Body of pancreas (tissue), 4 donors: ENCODE measurements at places on chromosomes 6 and 20.
A peak's percentile ranks its signal among the peaks of the same experiment; 100 is the strongest.

GRCh38 chr6:34229877-34230276, 6.8 kb upstream of the HMGA1 start:
- DNase-seq = no peak

GRCh38 chr6:143822584-143823024, 20.5 kb upstream of the LTV1 start:
- no peak for DNase-seq

DNA sequence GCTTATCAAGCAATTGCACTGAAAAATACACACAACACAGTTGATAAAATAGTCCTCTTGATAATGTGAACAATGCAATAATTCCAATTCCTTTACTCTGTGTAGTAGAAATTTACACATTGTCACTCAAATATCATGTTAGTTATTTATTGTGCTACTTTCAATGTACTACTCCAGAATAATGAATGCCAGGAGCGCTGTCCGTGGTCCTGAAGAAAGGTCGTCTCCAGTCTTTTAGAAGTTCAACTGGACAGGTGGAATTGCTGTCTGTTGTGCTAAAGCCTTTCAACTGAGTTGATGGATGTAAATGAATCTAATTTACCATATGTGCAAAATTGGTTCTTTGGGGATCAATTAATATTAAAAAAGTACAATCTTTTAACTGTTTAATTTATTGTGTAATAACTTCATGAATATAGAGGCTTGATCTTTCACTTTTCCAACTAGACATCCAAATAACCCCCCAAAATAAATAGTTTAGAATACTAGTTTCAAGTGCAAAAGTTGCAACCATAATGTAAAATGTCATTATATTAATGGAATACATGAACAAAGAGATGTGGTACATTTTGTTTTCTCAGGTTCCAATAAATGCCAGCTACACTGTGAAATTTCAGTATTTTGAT, 3.2 kb downstream of the GRIK2 start:
- DNase-seq = peak; percentile 57

DNA sequence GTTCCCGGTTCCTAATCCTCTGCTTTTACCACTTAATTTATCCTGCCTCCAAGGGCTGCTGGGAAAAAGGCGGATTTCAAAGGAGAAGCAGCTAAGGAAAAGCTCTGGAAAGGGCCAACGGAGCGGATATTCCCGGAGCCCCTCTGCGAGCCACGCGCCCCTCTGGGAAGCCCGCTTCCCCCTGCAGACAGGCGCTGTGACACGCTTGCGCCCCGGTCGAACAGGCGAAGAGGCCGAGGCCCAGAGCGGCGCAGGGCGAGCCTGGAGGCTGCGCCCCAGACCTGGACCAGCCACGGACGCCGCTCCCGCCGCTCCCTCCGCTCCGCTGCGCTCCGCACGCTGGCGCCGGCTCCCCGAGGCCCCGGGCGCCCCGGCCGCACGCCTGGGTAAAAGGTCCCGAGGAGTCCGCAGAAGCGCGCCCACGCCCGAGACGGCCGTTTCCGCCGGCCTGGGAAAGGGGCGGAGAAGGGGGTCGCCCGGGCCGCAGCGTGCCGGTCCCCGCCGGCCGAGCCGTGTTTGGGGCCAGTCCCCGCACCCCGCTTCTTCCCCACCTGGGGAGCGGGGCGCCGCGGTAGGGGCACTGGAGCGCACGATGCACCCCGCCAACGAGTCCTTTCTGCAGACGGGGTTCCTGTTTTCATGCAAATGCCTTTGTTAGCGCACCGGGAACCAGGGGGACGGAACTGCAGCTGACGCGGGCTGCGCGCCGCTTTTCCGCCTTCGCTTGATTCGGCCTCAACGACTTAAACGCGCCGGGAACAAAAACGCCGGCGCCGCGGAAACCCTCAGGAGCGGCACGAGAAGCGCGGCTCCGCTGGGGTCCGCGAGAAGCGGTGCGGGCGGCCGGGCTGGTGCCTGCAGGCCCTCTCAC, 91.9 kb upstream of the SIRPA start:
- DNase-seq = peak; percentile 76

DNA sequence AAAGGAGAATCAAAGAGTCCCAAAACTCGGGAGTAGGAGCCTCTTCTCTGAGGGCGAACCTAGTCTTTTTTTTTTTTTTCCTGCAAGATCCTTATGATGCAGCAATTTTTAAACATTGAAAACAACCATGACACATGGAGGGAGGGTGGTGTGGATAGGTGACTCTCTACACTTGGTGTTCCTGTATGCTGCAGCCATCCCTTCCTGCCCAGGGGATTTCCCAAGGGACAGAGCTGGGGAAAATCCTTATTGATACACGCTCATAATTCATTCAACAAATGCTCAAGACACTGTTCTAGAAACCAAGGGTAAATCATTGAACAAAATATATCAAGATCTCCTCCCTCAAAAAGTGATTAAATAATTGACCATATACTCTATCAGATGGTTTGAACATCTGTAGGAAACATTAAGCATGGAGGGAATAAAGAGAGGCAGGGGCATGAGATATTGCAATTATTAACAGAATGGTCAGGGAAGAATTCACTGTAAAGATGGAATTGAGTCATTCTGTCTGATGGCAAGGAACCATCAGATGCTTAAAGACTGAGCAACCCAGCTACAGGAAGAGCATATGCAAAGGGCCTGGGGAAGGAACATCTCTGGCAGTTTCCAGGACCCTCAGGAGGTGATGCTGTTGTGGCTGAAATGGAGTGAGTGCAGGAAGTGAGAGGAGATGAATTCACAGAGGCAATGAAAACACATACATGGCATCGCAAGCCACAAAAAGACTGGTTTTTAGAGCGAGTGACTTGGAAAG, 13.4 kb upstream of the BTN3A3 start:
- DNase-seq = no peak

DNA sequence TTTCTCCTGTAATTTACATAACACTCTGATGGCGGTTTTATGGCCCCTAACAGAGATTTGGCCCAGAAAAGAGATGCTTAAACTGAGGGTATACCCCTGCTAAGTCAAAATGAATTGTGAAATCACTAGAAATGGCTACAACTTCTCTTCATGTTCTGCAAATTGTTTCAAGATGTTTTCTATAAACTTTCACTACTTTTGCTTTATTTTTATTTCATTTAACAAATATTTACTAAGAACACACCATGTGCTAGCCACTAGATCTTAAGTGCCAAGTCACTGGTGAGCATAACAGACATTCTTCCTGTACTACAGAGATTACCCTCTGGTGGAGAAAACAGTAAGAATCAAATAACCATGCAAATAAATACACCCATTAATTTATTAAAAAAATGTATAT, 87.6 kb downstream of the KCNQ5 start:
- DNase-seq = no peak

DNA sequence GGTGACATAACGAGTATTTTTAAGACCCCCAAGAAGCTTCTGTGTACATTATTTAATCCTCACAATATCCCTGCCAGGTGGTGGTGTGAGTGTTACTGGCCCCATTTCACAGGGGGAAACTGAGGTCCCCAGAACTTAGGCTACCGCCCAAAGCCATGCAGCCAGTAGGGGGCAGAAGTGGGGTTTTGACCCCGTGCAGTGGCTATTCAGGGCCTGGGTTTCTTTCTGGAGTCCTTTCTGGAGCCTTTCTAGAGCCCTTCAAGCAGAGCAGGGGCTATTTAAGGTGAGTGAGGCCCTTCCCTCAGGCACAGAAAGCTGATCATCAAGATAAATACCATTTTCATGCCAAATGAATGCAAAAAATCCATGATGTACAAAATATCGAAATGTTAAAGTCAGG, 59.0 kb downstream of the CTCFL start:
- no peak for DNase-seq

GRCh38 chr6:134014588-134015137, 37.8 kb downstream of the SLC2A12 start:
- DNase-seq = no peak

GRCh38 chr20:11130554-11131166, 456.9 kb upstream of the JAG1 start:
- DNase-seq = no peak

- peak; percentile 82 for DNase-seq
Observed at GRCh38 chr6:1832844-1833787, 223.4 kb downstream of the FOXC1 start.

- no peak for DNase-seq
Observed at GRCh38 chr6:118186672-118187567, 279.9 kb downstream of the SLC35F1 start.

- no peak for DNase-seq
Observed at GRCh38 chr6:45386501-45386900, 8.8 kb upstream of the SUPT3H start.

DNA sequence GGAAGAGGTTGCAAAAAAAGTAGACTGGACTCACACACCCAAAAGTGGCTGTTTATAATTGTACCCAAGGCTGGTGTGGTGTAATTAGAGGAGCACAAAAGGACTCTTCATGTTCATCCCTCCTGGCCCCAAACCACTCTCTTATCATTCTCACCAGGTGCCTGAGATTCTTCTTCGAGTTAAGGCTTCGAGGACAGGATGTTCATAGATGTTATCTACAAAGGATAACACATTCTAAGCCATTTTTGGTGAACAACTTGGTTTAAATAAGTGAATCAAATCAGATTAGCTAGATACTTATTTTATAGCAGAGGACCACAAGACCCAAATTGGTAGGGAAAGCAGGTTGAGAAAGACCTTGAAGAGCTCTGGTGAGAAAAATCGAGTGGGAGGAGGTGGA, 73.1 kb upstream of the SUPT3H start:
- DNase-seq = no peak

- DNase-seq = no peak
Observed at GRCh38 chr20:46964618-46965455, 70.2 kb downstream of the EYA2 start.
